ENCODE measurements at places on chromosomes 4 and X.

- no peak for DNase-seq
Observed at GRCh38 chrX:153642051-153642654, 4.8 kb upstream of the DUSP9 start.

GRCh38 chr4:84167564-84167963 lies 331.5 kb downstream of the NKX6-1 start:
- DNase-seq = no peak

- no peak for DNase-seq
Observed at GRCh38 chr4:1357356-1358248, 10.6 kb downstream of the UVSSA start.

DNA sequence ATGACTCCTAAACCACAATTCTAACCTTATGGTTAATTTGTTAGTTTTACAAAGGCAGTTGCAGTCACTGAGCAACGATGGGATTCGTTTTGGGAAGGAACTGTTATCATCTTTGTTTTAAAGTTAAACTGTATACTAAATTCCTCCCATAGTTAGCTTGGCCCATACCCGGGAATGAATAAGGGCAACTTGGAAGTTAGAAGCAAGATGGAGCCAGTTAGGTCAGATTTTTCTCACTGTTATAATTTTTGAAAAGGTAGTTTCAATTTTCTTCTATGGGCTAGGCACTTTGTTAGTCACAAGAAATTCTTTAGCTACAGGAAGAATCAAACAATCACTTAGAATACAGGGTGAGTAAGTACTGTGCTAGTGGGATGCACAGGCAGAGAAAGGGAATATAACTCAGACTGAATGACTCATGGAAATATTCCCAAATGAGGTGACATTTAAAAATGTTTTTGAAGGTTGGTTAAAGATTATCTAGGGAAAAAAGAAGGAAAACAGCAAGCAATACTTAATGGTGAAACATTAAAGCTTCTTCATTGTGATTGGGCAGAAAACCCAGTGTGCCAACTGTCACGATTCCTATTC lies 153.6 kb downstream of the MAGEB17 start:
- DNase-seq = no peak

DNA sequence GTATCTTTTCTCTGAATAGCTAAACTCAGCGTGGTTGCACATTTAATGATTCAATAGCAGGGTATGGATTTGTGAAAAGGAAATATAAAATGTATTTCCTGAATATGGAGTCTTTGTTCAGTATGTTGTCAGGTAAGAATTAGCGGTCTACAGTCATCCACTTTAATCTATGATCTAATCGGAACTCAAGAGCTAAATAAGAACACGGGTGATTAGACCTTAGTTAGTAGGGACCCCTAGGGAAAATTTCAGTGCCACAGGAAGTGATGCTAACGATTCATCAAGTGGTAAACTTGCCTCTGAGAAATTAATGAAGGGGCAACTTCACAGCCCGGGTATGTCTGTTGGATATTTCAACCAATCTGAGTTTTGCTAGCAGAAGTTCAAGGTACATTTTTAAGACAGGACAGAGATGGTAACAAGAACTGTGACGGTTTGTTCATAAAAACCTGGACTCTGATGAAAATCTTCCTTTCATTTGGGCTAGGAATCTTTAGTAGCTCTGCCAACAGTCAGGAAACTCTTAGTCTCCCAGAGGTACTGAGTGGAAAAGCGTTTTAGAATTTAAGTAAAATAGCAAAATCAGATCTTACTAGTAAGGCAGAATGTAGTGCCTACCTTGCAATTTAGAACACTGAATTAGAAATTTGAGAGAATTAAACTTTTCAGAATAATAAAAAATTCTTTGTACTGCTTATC lies 47.1 kb downstream of the PCDH7 start:
- no peak for DNase-seq

Measured in activated CD8-positive, alpha-beta memory T cell treated with anti-CD3 and anti-CD28 coated beads for 4 hours (primary cell).